ENCODE measurements at places on chromosomes 3 and 15. TPM values are rescaled to one million over a fixed set of nuclear protein-coding genes. Genes with fewer than 3 reads are reported as not detected.

Gene HCLS1
- 6.5 TPM for total RNA-seq

Gene SOX14
- not detected for total RNA-seq

Gene HEXA
- 97.7 TPM for total RNA-seq

Gene P2RY1
- total RNA-seq = 0.59 TPM

Gene ISLR
- total RNA-seq = 5.3 TPM

Gene CAMKV
- total RNA-seq = not detected

Gene P2RY12
- total RNA-seq = not detected

Gene GRIP2
- 0.09 TPM for total RNA-seq

Gene RASL12
- total RNA-seq = not detected

Gene FBXW12
- not detected for total RNA-seq

Gene RETNLB
- total RNA-seq = not detected

Gene GOLGA8R
- 3.3 TPM for total RNA-seq

Gene CGNL1
- total RNA-seq = 1.2 TPM

Gene CPLX3
- not detected for total RNA-seq

Gene STARD9
- 2.7 TPM for total RNA-seq

Gene CDCP1
- total RNA-seq = 76.4 TPM

Gene CADPS
- total RNA-seq = 16.9 TPM

Gene CLRN1
- total RNA-seq = not detected

Gene POMGNT2
- total RNA-seq = 12.2 TPM

Gene C3orf85
- not detected for total RNA-seq

Gene GOLGA6L7
- total RNA-seq = not detected
